NCI-H526 treated with DMSO at 0.1 percent for 48 hours (cell line): ENCODE measurements at places on chromosomes 7 and 10.

DNA sequence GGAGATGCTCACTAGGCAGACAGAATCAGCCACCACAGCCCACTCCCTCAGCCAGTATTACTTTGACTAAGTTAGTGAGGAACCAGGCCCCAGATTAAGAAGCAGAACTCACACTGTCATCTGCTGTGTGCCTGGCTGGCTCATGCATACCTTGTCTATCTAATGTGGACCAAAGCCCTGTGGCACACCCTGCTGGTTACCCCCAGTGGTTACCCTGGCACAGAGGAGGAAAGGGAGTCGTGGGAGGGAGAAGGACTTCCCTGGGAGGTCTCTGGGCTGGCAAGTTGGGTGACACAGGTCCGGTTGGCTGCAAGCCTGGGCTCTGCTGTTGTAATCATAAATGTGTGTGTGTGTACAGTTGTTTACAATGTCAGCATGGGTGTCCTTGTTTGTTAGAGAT, 7.5 kb upstream of the SH2D4B start:
- DNase-seq: no peak

- DNase-seq: no peak
Measured at GRCh38 chr7:22194658-22195273, 162.2 kb downstream of the RAPGEF5 start.

DNA sequence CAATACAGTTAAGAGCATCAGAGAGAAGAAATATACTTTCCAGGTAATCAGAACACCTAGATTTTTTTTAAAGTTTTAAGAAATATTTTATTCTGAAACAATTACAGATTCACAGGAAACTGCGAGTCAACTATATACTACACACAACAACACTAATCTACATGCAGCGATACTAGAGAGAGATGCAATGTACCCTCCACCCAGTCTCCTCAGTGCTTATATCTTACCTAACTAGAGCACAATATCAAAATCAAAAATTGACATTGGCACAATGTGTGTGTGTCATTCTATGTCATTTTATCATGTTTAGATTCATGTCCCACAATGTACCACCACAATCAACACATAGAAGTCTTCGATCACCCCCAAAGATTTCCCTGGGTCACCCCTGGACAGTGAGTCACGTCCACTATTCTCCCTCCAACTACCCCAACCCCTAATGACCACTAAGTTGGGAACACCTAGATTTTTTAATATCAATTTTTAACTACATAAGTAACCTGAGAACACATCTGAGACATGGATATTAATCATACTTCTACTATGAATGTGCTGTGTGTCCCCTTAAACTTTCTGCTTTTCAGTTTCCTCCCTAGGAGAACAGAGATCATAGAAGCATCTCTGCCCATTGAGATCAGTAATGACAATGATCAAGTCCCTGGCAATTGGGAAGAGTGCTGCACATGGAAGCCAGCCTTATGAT, 86.5 kb downstream of the GSAP start:
- DNase-seq: no peak

DNA sequence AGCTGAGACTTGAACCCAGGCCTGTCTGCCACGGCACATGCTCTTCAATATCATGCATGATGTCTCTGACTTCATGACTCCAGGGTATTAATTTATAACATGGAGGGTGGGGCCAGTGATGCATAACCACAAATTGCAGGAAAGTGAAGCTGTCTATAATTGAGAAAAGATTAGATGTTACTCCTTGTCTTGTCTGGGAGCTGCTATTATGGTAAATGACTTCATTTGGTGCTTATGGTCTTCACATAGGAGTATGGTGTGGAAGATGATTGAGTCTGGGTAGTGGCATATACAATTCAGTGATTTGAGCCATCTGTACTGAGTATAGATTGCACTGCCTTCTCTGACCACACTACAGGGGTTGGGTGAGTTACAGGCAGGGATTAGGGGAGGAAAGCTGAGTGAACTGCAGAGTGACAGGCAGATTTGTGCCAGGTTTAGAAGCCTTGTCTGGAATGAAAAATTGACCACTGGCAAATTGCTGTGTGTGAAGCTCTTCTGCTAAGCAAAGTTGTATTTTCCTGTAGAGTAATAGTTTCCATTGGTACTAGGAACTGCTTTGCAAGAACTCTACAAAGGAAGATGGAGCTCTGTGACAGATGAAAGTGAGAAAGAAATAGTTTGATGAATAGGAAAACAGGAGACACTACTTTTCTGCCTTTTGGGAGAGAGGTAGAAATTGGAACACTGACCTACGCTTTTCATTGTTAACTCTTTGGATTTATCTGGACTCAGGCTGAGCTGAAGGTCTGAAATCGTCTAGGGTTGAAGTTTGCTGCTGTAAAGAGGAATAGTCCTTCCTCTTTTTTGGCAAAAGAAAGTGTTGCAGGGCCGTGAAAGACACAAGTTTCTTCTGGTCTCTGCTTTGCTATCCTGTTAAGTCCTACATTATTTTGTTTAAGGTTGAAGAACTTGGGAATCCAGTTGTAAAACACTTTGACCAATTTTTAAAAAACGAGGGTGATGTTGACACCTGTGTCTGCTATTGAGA, 2.7 kb downstream of the SND1 start:
- no peak for DNase-seq

GRCh38 chr10:104260775-104261115, 6.1 kb downstream of the GSTO1 start:
- DNase-seq: no peak

DNA sequence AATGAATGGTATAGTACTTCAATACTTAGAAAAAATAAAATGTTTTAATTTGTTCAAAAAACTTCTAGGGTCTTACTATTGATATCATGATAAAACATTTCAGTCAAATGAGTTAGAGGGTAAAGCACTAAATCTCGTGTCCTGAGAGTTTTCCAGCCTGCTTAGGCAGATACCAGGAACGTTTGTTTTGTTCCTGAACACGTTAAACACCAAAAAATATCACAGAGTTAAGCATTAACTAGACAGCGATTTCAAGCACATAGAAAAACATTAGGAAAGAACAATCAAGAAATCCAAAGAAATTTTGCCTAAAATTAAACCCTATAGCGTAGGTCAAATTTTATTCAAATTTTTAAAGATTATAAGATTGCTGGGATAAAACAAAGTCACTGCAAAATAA, 204.6 kb upstream of the AGR3 start:
- no peak for DNase-seq

- DNase-seq: no peak
Measured at GRCh38 chr10:36636285-36636839, 489.0 kb upstream of the ANKRD30A start.

- DNase-seq: no peak
Measured at GRCh38 chr10:52551046-52551445, 221.5 kb downstream of the MBL2 start.

GRCh38 chr7:112505495-112505894, 24.7 kb downstream of the LSMEM1 start:
- no peak for DNase-seq

GRCh38 chr7:37659971-37660565, 23.5 kb upstream of the GPR141 start:
- no peak for DNase-seq

GRCh38 chr7:116024826-116025809, 5.4 kb downstream of the TFEC start:
- no peak for DNase-seq

DNA sequence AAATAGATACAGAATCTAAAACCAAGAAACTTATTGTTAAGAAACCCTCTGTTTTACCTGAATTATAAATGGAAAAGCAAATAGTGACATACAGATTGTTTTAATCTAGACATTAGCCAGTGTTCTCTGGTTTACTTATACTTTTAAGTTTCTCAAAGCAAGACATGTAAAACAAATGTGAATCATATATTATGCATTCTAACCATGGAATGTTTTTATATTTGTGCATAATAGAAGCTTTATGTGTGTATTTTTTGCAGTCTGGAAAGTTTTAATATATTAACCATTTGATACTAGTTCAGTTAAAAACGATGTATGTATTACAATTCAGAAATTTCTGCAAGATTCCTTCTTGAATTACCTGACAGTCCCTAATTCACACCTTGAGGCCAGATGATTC, 150.6 kb upstream of the TMEM72 start:
- DNase-seq: no peak

DNA sequence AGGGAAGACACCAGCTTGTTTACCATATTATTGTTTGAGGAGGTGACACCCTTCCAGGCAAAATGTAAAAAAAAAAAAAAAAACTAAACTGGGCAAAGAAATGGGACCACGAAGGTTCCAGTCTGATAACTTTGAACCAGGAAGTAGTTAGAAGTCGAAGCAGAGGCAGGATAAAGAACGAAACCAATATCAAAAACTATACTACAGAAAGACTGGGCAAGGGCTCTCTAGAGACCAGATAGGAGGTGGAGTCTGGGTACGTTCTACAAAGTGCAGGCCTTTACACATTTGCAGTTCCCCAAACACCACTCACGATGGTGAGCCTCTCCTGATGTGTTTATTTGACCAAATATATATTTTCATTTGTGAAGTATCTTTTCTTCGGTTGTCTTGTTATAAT, 125.7 kb upstream of the CDK1 start:
- no peak for DNase-seq

GRCh38 chr10:970311-971149, 17.7 kb upstream of the GTPBP4 start:
- no peak for DNase-seq

DNA sequence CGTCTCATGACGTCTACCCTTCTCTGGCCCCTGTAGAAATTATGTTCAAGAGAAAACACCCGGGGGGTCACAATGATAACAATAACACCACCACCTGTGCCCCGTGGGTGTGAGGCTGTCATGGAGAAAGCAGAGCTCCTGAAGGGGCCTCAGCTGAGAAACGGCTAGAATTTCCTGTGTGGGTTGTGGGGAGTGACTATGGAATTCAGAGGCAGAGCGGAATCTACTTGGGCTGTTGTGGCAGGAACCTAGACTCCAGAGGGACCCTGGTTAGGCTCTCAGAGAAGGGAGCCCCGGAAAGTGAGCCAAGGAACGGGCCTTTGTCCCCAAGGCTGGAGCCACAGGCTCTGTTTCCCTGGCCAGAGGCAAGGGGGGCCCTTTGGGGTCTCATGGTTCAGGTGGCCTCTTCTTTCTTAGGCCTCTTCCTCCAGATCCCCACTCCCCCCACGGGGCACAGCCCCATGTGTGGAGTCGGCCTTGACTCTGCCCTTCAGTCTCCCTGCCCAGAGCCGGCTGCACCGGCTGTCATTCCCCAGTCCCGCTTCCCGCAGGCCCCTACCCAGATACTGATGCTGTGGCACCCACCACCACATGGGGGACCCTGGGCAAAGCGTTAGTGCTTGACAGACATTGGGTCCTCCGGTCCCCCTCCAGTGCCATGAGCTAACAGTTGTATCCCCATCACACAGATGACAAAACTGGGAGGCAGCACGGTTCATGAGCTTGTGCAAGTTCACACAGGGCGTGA, 6.5 kb upstream of the GIMAP8 start:
- DNase-seq: no peak

GRCh38 chr7:36021917-36022550, 131.0 kb upstream of the EEPD1 start:
- no peak for DNase-seq

GRCh38 chr7:90701021-90701420, 104.9 kb downstream of the CDK14 start:
- DNase-seq: no peak

DNA sequence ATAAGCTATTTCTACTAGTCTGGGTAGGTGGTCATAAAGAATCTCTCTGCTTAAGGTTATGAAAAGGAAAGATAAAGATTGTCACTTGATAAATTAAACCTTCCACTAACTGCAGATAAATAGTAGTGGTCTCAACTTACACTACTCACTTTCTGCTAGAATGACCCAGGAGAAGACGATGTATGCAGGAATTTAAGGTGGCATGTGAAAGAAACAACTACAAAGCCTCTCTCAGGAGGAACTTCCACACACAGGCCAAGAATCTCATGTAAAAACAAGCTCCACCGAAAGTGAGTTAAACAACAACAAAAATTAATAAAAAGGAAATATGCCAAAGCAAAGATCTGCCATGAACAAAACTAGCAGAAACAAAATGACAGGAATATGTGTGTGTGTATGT, 165.4 kb downstream of the CDC14C start:
- DNase-seq: no peak

GRCh38 chr7:103116991-103117390, 31.9 kb downstream of the NAPEPLD start:
- no peak for DNase-seq

DNA sequence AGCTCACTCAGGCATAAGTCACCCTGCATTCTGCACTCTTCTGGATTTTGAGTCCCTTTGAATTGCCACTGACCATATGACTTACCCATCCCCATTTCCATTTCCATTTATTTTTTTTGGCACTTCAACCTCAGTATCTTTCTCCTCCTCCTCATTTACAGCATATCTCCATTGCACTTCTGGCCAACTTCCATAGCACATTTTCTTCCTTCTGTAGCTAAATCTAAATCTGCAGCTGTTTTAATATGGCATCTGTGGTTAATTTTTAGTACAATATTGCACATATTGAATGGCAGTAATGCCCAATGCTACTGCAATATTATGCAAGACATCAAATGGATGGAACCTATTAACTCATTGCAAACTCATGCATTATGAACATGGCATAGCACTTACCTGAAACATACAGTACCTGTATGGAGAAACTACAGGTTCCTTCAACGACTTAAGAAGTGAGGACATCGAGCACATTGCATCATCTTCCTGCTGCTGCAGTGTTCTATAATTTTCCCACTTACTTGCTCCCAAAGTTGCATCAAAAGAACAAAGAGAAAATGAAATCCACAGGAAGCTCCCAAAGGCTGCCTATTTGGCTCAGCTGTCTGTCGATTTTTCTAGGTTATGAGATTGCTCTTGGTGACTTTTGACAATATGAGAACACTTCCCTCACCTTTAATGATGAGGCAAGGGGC, 55.7 kb downstream of the LRRTM3 start:
- DNase-seq: no peak

DNA sequence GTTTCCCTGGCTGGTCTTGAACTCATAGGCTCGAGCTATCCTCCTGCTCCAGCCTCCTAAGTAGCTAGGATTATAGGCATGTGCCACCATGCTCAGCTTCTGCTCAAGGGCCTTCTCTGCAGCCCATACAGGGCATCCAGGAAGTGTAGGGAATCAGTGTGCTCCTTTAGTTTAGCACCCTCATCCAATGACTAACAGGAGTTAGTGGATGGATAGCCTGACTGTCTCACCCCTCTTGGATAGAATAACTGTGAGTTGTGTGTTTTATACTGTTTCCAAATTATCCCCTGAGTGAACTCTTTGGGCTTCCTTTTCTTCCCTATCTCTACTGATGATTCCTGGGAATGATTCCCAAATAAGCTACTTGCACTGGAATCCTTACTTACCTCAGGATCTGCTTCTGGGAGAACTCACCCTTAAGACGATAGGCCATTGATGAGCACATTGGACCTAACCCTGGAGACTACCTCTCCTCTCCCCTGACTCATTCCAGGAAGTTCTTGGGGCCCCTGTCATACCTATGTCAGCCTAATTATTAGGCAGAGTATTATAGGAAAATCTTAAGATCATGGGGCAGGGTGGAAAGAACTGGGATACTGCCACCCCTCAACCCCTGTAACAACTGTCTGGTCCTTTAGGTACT, 18.5 kb downstream of the STRIP2 start:
- no peak for DNase-seq
